CD8-positive, alpha-beta T cell (primary cell): ENCODE measurements at places on chromosomes 1 and 21.

DNA sequence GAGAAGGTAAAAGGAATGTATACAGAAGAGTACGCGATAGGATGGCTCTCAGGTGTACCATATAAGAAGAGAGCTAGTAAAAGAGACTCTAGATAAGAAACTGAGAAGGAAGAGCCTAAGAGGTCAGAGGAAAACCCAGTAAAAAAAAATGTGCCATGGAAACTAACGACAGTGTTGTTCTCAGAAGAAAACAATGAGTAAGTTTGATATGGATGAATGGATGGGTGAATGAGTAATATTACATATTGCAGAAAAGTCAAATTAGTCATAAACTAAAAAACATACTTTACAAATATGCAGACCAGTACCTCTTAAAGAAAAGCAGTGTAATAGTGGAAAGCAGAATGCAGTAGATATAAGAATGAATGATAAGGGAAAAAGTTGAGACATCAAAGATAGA is 316.2 kb downstream of the HMCN1 start:
- DNase-seq: no peak

GRCh38 chr1:25517476-25518394 is 25.7 kb upstream of the LDLRAP1 start:
- DNase-seq: no peak

GRCh38 chr1:245441689-245442088 is 286.9 kb downstream of the KIF26B start:
- DNase-seq: no peak

DNA sequence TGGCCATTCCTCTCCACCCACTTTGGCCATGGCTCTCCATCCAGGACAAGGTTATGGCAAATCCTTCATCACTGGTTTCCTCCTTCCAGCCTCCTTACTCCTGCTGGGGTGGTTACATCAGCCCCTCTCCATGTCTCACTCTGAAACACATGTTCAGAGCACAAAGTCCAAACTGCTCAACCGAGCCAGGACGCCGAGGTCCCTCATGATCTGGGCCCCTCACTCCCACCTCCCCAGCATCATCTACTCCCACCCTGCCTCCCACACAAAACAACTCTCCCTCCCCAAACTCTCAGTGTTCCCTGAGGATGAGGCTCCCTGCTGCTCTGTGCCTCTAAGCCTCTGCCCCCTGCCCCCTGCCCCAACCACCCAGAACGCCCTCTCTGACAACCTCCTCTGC is 33.3 kb upstream of the ZBTB40 start:
- peak; percentile 34 for DNase-seq
